ENCODE measurements at places on chromosomes 2 and 18.

- no peak for DNase-seq
These were observed 104.3 kb upstream of the RAB12 start for GRCh38 chr18:8504880-8505435.

DNA sequence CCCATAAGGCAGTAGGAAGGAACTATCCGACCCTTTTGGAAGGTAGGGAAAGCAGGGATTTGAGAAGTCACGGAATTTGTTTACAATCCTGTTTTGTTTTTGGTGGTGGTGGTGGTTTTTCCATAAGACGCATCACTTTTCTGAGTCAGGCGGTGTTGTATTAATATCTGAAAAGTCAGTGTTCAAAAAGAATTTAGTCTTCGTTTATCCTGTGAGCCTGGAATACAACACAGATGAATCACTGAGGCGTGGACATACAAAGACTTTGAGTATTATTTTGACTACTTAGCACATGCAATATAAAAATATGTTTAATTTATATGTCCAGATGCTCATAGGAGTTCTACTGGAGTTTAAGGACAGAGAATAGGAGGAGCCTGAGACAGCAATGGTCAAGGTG is 785 bp downstream of the ZNF892 start:
- no peak for DNase-seq

- no peak for DNase-seq
These were observed 406.0 kb upstream of the POU3F3 start for GRCh38 chr2:104447831-104448434.

DNA sequence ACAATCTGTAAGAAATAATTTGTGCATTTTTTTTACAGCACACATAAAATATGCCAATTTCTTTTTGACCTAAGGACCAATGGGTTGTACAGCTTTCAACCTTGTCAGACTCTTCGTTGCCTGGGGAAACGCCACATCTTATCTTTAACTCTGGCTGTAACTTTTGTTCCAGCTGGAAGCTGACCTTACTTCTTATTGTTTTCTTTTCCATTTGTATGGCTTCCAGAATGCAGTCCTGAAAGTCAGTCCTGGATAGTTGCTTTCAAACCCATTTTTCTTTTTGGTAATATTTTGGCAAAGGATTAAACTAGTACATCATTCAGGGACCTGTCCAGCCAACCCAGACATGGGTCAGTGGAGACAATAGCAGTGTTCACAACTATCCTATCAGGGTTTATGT is 686.5 kb upstream of the CDH2 start:
- no peak for DNase-seq

DNA sequence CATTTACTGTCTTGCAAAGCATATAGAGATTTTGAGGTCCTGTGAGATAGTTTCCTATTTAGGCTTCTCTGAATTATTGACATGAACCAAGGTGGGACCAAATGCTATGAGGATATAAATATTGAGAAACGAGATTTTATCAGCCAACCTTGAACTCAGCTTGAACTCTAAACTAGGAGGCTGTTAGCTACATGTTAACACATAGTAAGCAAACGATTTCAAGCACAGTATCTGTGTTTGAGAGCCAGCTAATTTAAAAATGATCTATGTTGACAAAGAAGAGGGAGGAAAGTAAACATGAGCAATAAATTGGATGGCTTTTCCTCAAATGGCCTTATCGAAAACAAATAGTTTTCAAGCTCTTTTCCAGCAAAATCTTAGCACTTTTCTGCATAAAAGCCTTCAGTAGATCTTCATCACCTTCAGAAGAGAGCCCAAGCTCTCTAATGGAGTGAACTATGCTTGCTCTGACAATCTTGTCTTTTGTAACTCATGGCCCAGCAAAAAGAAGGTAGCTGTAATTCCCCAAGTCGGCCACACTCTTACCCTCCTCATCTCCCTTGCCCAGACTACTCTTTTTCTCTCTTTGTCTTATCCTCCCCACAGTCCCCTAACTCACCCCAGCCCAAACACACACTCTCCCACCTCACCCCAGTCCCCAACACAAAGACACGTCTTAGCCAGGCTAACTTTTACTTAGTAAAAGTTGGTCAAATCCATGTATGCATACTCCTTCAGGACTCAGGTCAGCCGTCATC is 14.7 kb downstream of the CD28 start:
- no peak for DNase-seq

DNA sequence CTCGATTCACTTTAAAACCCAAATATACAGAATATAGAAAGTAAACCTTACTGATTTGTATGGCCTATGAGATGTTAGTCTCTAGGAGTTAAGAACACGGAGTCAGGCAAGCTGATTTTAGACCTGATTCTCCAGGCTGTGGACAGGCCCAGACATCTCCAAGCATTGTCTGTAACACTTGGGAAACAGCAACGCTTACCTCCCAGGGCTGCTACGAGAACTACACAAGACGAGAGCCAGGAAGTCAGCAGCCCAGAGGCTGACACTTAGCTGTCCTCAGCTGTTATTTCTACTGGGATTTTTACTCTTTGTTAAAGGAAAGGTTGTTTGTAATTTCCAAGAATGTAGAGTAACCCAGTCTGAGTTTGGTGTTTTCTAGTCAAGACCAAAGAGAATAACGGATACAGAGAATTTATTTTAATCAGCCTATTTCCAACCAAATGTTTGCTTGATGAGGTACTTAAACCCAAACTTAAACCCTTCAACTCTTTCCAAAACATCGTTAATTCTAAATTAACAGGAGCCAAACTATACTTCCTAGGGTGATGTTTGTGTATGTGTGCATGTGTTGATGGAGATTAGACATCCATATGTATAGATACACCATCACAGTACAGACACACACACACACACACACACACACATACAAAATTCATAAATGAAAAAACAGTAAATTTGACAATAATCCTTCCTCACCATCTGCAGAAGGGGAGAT is 123.4 kb downstream of the LAMA1 start:
- no peak for DNase-seq

DNA sequence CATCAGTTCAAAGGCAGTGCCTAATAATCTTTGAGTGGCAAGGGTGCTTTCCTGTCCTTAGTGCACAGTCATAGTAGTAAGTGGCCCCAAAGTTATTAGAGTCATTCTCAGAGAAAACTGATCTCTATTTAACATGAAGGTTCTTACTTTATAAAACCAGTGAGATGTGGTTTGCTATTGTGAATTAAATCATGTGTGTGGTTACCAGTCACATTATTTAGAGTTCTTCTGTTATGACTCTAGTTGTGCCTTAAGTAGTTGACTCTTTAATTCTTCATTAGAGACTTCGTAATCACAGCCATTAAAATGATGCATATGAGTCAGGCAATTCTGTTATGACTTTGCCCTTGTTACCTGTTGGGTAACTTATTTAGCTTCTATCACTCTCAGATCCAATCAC is 1392.9 kb upstream of the ACVR2A start:
- DNase-seq = no peak

DNA sequence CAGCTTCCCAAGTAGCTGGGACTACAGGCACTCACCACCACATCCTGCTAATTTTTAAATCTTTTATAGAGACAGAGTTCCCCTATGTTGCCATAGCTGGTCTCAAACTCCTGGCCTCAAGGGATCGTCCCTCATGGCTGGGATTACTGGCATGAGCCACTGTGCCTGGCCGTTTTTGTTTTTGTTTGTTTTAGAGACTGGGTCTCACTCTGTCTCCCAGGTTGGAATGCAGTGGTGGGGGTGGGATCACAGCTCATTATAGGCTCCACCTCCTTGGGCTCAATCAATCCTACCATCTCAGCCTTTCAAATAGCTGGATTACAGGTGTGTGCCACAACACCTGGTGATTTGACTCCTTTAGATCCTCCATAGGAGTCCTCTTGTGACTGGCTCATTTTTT is 19.5 kb upstream of the ZDBF2 start:
- no peak for DNase-seq

DNA sequence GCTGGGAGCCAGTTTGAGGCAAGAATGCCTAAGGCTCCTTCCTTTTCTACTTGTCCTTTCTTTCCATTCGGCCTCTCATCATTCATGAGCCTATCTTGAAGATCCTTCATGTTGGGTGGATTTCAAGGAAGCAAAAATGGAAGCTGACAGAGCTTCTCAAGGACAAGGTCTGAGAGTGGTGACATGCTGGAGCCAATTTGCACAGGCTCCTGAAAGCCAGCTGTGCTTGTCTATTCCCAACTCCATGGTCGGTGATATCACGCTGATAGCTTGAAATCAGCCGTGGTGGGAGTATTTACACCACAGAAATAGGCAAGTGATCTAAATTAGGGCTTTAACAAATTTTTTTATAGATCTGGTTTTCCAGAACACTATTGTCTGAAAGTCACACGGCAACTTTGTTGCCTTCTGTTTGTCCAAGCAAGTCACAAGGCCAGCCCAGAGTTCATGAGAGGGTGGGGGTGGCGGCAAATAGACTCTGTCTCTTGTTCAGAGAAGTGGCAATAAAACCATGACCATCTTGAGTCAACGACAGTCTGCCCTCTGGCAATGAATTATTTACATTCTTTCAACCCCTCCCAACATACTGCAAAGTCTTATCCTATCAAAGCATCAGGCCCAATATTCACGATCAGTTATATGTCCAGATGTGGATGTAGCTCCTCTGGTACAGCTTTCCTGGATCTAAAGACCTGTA is 49.9 kb upstream of the SLC35F5 start:
- DNase-seq = no peak

GRCh38 chr18:43372773-43373172 is 95.5 kb upstream of the SYT4 start:
- DNase-seq = no peak

DNA sequence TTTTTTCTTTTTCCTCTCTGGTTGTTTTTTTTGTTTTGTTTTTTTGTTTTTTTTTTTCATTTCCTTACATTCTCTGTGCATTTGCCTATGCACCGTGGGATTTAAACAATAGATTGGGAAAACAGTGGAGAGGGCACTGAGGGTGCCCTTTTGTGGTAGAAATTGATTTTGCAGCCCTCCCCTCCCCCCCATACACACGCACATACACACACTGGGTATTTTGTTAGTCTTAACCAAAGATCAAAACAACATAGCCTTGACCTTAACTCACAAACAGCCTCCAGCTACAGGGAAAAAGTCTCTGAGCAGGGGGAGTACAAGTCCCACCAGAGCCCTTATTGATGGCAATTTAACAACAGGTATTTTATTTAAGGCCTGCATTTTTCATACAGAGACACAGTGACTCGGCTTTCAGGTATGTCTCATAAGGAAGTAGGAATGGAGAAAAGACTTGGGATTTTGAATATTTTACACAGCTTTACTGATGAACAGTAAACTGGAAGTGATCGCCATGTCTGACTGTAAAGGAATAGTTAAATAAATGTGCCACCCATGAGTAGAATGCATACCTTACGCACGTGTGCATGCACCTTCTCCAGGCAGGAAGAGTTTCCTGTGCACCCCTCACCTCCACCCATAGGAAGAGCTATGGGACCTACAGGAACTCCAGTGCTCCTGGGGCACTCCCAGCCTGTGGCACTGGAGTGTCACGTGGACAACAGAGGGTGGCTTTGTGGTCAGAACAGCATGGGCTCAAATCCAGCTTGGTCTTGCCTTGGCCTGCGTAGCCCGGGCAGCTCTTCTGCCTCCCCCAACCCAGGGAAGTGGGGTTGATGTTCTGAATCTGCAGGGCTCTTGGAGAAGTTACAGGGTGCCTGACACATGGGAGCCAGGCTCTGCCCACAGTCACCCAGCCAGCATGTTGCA is 266.4 kb downstream of the ANAPC1 start:
- peak; percentile 58 for DNase-seq

DNA sequence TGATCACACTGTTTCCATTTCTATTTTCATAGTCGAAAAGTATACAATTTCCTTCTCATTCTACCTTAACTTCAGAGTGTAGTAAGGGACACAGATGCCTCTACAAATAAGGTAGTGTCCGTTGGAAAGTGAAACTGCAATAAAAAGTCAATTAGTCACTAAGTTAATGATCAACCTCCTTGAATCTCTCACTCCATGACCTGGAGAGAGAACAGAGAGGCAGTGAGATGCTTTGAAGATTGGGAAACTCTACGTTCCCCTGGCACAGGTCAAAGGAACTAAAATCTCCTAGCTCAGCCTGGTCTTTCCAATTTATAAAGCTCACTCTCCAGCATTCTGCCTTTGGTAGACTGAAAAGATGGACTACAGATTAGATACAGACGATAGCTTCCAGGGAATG is 153.8 kb upstream of the ACAA2 start:
- DNase-seq = no peak

DNA sequence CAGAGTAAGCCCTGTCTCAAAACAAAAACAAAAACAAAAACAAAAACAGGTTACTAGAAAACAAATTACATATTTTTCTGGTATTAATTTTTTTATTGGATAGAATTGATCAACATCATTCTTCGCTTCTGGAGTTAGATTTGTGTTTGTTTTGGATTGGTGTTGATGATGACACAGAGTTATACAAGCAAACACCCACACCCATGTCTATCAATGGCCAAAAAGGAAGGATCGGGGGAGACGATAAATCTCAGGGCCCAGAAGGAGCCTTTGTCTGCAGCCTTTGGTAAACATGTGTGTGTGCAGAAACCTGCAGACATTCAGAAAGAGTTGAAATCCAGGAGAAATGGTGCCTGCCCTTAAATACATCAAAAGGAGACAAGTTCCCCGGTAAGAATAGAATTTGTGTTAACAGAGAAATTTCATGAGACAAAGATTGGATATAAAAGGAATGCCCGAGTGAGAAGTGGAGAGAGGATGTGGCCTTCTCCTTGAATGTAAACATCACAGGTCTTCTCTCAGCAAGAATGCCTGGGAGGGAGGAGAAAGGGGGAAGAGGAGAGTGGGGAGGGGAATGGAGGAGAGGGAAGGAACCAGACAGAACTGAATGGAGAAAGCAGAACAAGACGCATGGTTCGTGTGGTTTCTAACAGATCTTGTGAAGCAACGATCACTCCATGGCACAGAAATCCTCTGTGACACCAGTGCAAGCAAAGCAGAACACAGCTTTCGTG is 40.4 kb upstream of the TMEM178A start:
- no peak for DNase-seq

DNA sequence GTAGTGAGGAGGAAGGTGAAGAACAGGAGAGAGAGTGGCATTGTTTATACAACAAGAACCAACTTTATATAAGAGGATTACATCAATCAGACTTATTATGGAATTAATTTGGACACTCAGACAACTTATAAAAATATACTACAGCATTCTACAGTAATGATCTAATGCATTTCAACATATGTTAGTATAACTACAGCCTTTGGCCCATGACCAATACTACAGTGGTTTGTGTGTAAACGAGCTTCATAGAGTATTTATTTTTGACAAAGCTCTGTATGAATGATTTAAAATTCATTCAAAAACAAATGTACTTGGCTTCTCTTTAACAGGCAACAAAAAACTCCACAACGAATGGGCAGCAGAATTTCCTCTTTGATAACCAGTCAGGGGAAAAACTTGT is 72.8 kb downstream of the ZNF521 start:
- DNase-seq = no peak

GRCh38 chr2:82023710-82024109 is 1719.2 kb upstream of the LRRTM1 start:
- no peak for DNase-seq

All from smooth muscle cell of the brain vasculature (primary cell).